ENCODE measurements at places on chromosomes 6 and 20.

DNA sequence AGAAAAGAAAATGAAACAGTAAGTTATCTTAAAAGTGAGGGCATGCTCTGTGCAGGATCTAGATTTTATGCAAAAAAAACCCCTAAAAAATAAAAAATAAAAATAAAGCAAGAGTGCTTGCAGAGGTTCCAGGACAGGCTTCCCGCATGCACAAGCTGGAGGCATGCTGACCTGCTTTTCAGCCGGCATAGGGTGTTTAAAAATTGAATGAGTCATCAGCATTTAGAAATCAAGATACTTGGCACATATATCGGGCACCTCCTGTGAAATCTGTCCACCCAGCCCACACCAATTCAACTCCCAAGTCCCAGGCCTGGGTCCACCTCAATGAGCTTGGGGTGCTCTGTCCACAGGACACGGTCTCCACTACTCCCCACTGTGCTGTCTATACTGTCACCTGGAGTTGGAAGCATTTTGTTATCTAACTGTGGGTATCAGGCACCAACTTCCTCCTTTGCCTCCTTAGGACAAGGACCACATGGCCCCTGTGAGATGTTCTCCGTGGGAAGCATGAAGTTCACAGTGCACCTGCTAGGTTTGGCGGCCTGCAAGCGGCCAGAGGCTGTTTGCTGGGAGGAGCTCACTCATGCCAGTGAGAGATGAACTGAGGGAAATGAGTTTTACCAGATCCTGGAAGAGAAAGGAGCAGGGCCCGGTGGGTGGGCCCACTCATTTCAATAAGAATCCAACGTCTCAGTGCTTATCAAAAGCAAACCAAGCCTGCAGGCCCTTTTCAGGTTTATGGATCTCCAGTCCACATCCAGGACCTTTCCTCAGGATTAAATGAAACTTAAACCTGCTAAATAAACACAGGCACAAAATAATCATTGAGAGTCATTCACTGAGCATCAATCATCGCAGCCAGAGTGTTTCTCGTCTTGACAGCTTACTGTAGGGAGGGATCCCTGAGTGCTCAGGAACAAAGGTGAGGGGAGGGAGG lies 121.1 kb downstream of the FOXA2 start:
- DNase-seq, result no peak

GRCh38 chr6:53069427-53069826 lies 4.2 kb downstream of the FBXO9 start:
- no peak for DNase-seq

DNA sequence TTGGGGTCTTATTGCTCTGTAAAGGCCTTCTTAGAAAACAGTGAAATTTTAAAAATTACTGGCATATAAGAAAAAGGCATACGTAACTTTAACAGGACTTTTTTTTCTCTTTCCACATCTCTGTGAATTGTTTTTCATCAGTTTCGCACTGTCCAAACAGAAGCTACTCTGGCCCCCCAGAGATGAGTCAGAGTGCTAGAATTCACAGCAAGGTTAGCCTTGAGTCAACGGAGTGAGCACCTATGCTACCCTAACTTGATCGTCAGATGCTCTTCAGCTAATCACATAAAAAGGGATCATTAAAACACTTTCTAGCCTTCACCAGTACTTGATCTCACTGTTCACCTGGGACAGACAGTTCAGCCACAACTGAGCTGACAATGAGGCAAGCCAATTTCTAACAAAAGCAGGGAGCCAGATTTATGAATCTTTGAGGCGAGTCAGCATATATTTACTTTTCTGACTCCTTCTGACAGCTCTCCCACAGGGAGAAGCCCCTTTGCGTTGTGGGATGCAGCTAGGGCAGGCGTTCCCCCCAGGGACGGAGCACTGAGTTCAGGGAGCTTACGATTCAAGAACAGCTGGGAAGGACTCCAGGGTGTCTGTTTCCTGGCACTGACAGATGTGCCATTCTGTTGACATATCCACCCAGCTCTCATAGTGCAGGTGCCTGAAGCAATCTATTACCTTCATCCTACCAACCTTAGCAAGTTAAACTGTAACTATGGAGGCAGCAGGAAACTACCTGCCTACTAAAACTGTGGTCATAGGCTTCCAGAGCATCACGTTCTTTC lies 46.4 kb upstream of the SPDEF start:
- no peak for DNase-seq

DNA sequence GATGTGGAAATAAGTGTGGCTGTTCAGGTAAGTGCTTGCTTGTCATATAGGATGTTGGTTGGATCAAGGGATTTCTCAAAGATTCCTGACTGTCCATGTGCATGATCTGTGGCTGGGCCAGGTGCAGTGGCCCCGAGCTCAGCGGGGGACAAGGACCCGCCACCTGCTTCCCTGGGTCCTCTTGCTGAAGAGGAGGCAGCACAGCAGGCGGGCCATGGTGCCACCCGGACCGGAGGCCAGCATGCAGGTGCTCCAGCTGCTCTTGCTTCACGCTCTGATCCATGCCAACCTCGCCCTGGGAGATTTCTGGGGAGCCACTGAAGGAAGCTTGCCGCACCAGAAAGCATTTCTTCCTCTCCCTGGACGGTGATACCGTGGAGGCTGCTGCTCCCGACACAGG lies 173.8 kb downstream of the HIVEP2 start:
- no peak for DNase-seq

GRCh38 chr20:58945965-58946631 lies 35.0 kb upstream of the NELFCD start:
- DNase-seq, result no peak

DNA sequence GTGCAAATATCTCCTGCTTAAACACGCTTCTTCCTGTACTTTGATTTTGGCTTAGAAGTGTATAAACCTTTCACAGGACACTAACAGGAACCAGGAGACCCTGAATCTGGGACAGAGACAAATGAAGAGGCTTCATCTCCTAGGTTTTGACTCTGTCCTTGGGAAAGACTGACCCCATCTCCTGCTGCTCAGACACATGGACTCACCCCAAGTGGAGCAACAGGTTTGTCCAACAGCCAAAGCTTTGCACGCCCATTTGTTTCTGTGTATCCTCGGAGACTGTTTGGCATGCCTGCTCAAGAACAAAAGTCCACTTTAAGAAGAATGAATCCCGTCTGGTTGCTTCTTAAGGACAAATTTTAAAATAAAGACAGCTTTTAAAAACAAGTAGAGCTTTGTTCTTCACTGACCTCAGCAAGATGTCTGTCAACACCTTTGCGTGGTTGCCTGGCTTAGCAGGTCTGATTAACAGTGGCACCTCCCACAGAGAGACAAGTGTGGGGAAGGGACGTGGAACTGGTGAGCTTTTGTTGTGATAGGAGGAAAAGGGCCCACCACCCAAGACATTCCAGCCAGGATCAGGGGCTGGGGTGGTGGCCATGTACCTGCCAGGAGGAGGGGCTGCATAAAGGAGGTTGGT lies 202.6 kb downstream of the SOD2 start:
- no peak for DNase-seq

DNA sequence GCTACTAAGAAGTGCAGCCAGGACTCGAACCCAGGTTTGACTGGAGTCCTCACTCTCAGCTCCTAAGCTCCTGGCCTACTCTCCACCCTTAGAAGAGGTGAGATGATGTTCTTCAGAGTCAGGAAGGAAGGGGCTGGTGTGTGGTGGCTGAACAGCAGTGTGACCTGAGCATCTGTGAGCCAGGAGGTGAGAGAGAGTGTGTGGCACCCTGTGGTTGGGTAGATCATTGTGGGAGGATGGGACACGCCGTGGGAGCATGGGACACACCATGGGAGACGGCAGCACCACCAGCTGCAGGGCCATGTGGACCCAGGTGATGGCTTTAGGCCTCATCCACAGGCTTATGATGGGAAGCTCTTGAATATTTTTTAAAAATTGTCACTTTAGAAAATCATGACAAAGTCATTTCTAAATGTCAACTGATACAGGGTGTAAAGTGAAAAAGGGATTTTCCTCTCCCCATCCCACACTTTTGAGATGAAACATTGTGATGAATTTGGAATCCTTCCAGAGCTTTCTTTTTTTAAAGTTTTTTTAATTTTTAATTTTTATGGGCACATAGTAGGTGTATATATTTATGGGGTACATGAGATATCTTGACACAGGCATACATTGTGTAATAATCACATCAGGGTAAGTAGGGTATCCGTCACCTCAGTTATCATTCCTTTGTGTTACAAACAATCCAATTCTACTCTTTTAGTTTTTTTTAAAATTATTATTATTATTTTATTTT lies 31.6 kb downstream of the SRC start:
- no peak for DNase-seq

GRCh38 chr20:52746770-52747169 lies 225.4 kb upstream of the TSHZ2 start:
- no peak for DNase-seq

DNA sequence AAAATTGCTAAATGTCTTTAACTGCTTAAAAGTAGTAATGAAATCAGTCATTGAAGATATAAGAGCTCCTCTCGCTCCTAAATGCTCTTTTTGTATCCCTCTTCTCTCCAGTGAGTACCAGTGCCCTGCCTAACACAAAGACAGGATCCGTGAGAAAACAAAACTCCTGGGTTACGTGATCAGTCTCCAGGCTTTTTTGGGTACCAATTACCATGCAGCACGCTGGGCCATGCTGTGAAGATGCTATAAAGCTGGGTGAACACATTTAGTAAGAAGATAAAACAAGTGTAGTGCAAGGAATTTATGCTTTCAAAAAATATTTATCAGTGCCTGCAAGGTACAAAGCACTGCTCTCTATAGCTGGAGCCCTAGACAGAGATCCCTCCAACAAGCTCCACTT lies 66.7 kb downstream of the AGPAT4 start:
- DNase-seq, result no peak

DNA sequence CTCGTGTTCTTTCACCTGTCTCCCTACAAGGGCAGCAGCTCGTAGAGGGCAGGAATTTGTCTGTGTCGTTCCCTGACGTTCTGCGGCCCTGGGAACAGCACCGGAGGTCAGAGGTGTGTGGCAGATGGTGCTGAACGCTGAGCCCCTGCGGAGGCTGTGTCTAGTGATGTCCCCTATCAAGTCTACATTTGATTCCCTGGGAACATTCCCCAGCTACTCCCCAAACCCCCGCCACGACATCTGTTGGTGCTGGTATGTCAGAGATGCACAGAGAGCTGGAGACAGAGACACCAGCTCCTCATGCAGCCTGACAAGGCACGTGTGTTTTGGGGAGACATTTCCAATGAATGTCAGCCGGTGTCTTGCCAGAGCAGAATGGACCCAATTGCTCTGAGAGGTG lies 7.7 kb downstream of the PMEPA1 start:
- DNase-seq, result no peak

DNA sequence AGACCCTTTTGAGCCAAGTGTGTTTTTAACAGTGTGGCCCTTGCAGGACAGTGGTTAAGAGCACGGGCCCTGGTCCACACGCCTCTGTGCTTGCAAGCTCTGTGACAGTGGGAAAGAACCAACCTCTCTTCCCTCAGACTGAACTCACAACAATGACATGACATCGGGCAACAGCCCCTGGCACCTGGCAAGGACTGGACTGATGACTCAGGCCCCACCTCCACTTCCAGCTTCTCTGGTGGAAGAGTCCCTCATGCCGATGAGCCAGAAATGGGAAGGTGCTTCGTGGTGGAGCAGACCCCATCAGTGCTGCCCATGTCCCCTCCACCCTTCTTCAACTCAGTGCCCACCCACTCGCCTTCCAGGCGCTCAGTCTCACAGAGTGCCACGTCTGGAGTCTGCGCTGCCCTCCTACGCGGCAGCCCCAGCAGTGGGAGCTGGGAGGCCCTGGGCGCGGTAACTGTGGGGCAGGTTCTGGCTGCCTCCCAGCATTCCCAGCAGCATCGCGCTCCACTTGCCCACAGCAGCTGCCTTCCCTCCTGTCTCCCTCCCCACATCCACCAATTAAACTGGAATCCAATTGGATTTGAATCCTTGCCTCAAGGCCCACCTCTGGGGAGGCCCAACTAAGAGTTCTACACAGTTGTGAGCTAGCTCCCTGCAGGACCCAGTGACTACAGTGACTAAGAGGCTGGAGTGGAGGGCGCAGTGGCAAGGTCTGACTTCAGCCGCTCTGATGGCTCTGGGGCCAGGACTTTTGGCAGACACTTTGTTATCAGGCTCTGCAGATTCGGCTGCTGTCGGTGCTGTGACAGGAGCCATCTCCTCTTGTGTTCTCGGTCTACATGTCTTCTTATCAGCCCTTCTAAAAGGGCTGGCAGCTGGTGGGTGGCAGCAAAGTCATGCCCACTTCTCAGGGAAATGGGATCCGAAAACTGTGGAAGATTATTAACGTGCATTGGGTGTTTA lies 156.8 kb upstream of the MLN start:
- DNase-seq, result no peak
